ENCODE measurements at places on chromosomes 6 and 20.

DNA sequence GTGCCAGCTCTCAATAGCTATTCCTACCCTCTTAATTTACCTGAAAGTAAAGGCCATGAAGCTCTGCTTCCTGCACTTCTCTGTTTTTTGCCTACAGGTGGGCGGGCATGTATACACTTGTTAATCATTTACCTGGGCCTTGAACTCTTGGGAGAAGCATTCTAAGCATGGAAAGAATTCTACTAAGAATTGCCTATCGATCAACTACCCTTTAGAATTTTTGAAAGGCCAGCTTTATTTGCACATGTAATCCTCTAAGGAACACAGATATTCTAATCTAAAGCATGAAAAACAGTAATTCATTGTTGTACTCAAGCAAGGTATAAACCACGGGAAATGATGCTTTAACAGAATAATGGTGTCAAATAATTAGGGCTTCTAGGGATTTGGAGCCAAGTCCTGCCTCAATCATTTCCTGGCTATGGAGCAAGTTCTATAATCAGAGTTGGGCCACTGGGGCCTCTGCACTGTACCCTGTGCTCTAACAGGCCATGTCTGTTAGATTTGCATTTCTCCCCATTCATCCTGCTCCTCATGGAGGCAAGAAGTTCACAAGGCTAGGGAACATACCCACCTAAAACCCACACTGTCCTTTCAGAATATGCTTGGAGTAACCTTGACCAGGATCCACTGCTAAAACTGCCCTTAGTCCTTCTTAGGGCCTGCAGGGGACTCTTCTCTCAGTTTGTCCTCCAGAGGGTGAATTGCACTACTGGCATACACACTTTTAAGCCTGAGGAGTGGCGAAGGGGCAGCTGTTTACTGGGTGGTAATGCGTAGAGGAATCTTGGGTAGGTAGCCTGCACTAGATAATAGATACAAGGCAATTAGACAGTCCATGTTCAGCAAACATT, 276.4 kb upstream of the JAG1 start:
- DNase-seq, result no peak

GRCh38 chr6:15336900-15337560, 91.2 kb downstream of the JARID2 start:
- no peak for DNase-seq

DNA sequence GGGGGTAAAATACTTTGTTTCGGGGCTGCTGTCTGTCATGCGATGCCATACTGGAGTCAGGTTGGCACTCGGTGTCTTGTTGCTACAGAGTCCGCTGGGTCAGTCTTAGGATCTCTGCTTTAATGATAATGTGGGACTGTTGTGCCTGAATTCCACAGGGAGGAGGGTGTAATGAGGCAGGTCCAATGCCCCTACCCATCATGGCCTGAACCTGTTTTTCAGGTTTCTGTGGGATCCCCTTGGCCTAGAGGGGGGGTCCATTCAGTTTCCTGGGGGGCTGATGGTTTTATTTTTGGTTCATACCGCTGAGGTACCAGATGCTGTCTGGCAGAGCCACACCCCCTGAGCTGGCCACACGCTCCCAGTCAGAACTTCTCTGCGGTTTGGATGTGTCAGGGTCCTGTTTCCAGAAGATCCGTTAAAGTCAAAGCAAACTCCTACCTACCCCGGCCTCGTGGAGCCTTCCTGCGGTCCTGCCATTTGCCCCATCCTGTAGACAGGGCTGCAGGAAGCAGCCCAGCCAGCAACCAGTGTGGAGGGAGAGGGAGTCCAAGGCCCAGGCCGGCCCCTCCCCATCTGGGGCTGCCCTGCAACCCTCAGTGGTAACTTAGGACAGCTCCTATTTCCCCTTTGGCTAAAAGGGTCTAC, 69.7 kb downstream of the TCP11 start:
- no peak for DNase-seq

GRCh38 chr6:129750360-129750759, 40.4 kb upstream of the ARHGAP18 start:
- no peak for DNase-seq

GRCh38 chr20:38450412-38450975, 15.4 kb upstream of the SNHG17 start:
- DNase-seq, result no peak

- DNase-seq, result no peak
These were observed 38.9 kb upstream of the CLIC5 start for GRCh38 chr6:46054516-46054915.

DNA sequence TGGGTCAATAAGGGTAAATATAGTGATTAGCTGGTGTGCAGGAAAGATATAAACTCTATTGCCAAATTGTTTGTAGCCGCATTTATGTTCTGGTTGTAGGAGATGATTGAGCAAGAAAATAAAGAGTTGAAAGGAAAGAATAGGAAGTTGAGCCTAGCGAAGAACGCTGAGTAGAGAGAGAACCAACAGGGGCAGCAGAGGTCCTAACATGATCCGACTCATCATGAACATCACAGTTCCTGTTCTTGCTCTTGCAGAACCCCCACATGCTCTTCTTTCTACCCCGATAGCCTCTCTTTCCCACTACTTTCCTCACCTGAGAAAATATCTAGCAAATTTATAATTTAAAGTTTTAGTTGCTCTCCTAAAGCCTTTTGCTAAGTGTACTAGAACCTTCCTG, 9.9 kb upstream of the ID4 start:
- no peak for DNase-seq

- no peak for DNase-seq
These were observed 8.8 kb upstream of the STX11 start for GRCh38 chr6:144141470-144141869.

- no peak for DNase-seq
These were observed 651 bp upstream of the BLTP3A start for GRCh38 chr6:34791164-34791700.

GRCh38 chr6:12113190-12113577, 101.1 kb downstream of the HIVEP1 start:
- DNase-seq, result no peak

GRCh38 chr6:26044140-26045064, 42.8 kb upstream of the HFE start:
- no peak for DNase-seq

DNA sequence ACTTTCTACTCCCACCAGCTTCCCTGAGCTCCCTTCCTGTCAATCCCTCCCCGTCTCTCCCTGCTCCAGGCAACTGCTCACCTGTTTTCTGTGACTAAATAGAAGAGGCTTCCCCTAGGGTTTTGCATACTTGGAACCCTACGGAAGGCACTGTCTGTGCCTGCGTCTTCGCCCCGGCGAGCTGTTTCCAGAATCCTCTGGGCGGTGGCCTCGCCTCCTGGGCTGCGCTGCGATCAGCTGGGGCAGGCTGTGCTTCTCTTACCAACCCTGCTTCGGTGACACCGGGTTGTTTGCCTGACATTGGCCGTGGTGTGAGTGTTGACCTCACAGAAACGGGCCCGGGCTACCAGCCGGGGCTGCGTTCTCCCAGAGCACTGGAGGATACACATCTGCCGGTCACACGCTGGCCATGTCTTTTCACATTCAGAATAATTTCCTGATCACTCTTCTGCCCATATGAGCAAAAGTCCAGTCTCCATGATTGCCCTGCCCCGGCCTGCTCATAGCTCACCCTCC, 29.4 kb upstream of the CCR6 start:
- no peak for DNase-seq

GRCh38 chr6:136365776-136366354, 76.2 kb upstream of the BCLAF1 start:
- no peak for DNase-seq
